Endodermal cell (in vitro differentiated cells): ENCODE measurements at places on chromosomes 4 and X.

DNA sequence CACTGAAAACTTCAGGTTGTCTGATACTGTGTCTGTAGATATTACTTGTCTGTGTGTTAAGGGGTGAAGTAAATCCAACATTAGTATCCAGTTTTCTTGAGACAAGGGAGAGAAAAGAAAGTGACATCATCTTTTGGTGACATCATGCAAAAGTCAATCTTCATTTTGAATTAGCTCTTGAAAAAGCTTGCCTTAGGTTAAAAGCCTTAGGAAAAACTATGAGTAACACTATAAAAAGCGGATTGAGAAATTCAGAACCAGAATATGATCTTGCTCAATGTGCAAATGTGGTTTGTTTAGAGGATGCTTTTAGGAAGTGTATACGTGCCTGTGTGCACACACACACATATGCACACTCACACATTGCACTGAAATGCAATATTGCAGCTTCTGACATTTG lies 345.8 kb upstream of the CASK start:
- no peaks in the 10 kb centered on the region for H3K4me1 ChIP-seq
- H3K27me3 ChIP-seq, result no peaks in the 10 kb centered on the region
- DNase-seq, result no peak
- no peak overlapping the region for H3K27ac ChIP-seq

GRCh38 chr4:48499551-48500066 lies 9.6 kb downstream of the ZAR1 start:
- H3K4me1 ChIP-seq, result no peaks in the 10 kb centered on the region
- H3K27ac ChIP-seq, result no peak overlapping the region
- no peak overlapping the region for H3K4me3 ChIP-seq
- no peak for DNase-seq
- peaks cover 51% of the 10 kb centered on the region for H3K36me3 ChIP-seq

DNA sequence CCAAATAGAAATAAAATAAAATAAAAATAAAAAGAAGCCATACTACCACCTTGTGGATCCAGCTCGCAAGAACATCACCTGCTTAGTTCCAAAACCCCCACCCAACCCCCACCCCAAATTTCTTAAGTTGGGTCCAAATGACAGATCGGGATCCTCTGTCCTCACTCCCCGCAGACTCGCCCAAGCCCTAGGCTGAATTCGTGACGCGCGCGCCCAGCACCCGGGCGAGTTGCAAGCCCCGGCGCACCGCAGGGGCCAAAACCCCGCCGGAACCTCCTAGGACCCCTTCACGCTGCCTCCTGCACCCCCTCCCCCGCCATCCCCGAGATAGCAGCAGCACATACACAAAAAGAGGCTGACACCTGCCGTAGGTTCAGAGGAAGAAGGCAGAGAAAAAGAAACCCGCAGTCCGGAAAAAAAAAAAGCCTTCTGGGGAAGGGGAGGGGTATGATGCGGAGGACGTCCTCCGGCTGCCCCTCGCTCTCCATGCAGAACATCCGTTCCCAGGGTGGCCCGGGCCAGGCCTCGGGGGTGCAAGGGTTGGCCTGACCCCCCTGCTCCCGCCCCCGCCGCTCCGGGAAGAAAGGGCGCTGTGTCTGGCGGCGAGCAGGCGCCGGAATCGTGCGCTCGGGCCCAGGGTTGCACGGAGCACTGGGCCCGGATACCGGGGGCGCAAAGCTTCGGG lies 2.6 kb downstream of the NLGN4X start:
- no peaks in the 10 kb centered on the region for H3K27me3 ChIP-seq
- DNase-seq, result peak; percentile 82
- peak overlapping the region; percentile 57 for H3K27ac ChIP-seq
- no peaks in the 10 kb centered on the region for H3K4me1 ChIP-seq
- H3K4me3 ChIP-seq, result peak overlapping the region; percentile 82
- no peaks in the 10 kb centered on the region for H3K36me3 ChIP-seq

DNA sequence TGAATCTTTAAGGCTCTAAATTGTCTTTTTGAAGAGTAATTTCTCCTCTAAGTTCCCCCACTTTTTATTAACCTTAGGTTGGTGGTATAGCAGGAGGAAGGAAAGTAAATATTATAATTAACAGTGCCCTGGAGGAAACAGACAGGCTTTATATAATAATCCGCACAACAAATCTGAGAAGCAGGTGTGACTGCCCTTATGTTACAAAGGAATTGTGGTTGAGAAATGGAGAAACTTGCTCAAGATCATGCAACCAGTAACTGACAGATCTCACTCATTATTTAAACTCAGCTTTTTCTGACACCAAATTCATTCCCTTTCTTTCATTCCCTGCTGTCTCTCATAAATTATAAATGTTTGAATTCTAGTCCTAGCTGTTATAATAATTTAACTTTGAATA lies 282.0 kb downstream of the PPP3CA start:
- H3K27me3 ChIP-seq, result no peaks in the 10 kb centered on the region
- H3K4me3 ChIP-seq, result no peak overlapping the region
- H3K4me1 ChIP-seq, result no peaks in the 10 kb centered on the region
- no peaks in the 10 kb centered on the region for H3K36me3 ChIP-seq

- peaks cover 8% of the 10 kb centered on the region for H3K4me1 ChIP-seq
- H3K27ac ChIP-seq, result no peak overlapping the region
- DNase-seq, result no peak
- H3K4me3 ChIP-seq, result no peak overlapping the region
- H3K27me3 ChIP-seq, result no peaks in the 10 kb centered on the region
Observed at GRCh38 chrX:51420610-51421009, 75.8 kb downstream of the NUDT11 start.

- peak overlapping the region; percentile 60 for H3K4me3 ChIP-seq
- DNase-seq, result no peak
- no peaks in the 10 kb centered on the region for H3K36me3 ChIP-seq
- H3K27ac ChIP-seq, result no peak overlapping the region
- no peaks in the 10 kb centered on the region for H3K27me3 ChIP-seq
- H3K4me1 ChIP-seq, result no peaks in the 10 kb centered on the region
Observed at GRCh38 chrX:38960137-38960536, 158.9 kb downstream of the MID1IP1 start.

- DNase-seq, result peak; percentile 24
- no peaks in the 10 kb centered on the region for H3K4me1 ChIP-seq
- H3K36me3 ChIP-seq, result no peaks in the 10 kb centered on the region
- peak overlapping the region; percentile 82 for H3K27ac ChIP-seq
- no peaks in the 10 kb centered on the region for H3K27me3 ChIP-seq
Observed at GRCh38 chr4:4820261-4820660, 39.2 kb upstream of the MSX1 start.

DNA sequence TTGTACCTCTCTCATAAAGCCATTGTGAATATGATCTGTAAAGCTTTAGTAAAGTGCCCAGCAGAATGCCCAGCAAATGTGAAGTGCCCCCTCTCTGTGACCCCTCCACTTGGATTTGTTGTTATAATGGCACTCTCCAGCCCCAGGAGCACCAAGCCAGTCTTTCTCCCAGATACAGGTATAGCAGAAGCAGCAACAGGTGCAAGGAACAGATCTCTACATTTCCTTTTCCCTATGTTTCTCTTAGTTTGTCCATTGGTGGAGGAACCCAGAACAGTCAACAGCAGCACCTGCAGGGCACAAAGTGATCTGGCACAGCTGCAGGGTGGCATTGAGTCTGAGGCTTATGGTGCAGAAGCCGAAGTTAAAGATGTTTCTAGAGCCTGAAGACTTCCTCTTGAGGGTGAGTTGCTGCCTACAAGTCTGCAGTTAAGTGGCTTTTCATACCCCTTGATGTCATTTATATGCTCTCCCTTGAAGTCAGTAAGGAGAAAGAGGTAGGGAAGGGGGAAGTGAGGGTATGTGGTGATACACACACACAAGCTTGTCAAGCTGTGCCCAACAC lies 16.1 kb upstream of the CXCL3 start:
- no peaks in the 10 kb centered on the region for H3K4me1 ChIP-seq
- H3K36me3 ChIP-seq, result no peaks in the 10 kb centered on the region
- no peaks in the 10 kb centered on the region for H3K27me3 ChIP-seq
- no peak for DNase-seq
- no peak overlapping the region for H3K4me3 ChIP-seq
- H3K27ac ChIP-seq, result no peak overlapping the region

GRCh38 chr4:144589512-144589911 lies 56.4 kb upstream of the HHIP start:
- no peaks in the 10 kb centered on the region for H3K36me3 ChIP-seq
- DNase-seq, result no peak
- H3K4me3 ChIP-seq, result no peak overlapping the region
- no peaks in the 10 kb centered on the region for H3K4me1 ChIP-seq
- H3K27ac ChIP-seq, result no peak overlapping the region

GRCh38 chr4:38866973-38867477 lies 581 bp upstream of the FAM114A1 start:
- H3K36me3 ChIP-seq, result peaks cover 12% of the 10 kb centered on the region
- no peak for DNase-seq
- no peaks in the 10 kb centered on the region for H3K27me3 ChIP-seq

DNA sequence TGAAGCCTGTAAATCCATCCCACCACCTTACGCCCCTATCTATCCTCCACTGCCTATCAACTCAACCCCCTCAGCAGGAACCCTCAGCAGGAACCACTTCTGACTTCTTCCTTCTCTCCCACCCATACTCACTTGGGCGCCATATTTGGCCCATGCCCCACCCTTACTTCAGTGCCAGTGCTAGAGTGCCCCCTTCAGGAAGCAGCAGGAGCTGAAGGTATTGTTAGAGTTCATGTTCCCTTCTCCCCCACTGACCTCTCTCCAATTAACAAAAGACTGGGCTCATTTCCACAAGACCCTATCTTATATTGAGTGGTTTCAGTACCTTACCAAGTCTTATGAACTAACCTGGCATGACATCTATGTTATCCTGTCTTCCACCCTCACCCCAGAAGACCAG lies 363.1 kb upstream of the SLIT2 start:
- no peaks in the 10 kb centered on the region for H3K27me3 ChIP-seq
- no peak overlapping the region for H3K27ac ChIP-seq
- H3K4me1 ChIP-seq, result no peaks in the 10 kb centered on the region
- H3K36me3 ChIP-seq, result no peaks in the 10 kb centered on the region
- DNase-seq, result no peak

GRCh38 chr4:27009539-27009938 lies 148.9 kb downstream of the STIM2 start:
- no peak overlapping the region for H3K4me3 ChIP-seq
- DNase-seq, result no peak
- H3K4me1 ChIP-seq, result no peaks in the 10 kb centered on the region
- no peaks in the 10 kb centered on the region for H3K27me3 ChIP-seq
- no peaks in the 10 kb centered on the region for H3K36me3 ChIP-seq

GRCh38 chr4:121233982-121234381 lies 69.9 kb upstream of the TNIP3 start:
- no peak overlapping the region for H3K27ac ChIP-seq
- H3K27me3 ChIP-seq, result no peaks in the 10 kb centered on the region
- DNase-seq, result no peak
- no peaks in the 10 kb centered on the region for H3K36me3 ChIP-seq

- no peak overlapping the region for H3K4me3 ChIP-seq
- no peak overlapping the region for H3K27ac ChIP-seq
- no peaks in the 10 kb centered on the region for H3K4me1 ChIP-seq
- no peak for DNase-seq
- no peaks in the 10 kb centered on the region for H3K27me3 ChIP-seq
Observed at GRCh38 chr4:87783781-87784180, 15.6 kb upstream of the IBSP start.

GRCh38 chr4:140298001-140298400 lies 75.4 kb upstream of the SCOC start:
- H3K36me3 ChIP-seq, result no peaks in the 10 kb centered on the region
- H3K27me3 ChIP-seq, result no peaks in the 10 kb centered on the region
- no peak overlapping the region for H3K27ac ChIP-seq
- no peaks in the 10 kb centered on the region for H3K4me1 ChIP-seq
- DNase-seq, result no peak

GRCh38 chrX:65685112-65685511 lies 17.7 kb downstream of the MSN start:
- DNase-seq, result no peak
- no peaks in the 10 kb centered on the region for H3K4me1 ChIP-seq

GRCh38 chr4:132827522-132827921 lies 321.6 kb upstream of the PCDH10 start:
- no peaks in the 10 kb centered on the region for H3K27me3 ChIP-seq
- H3K27ac ChIP-seq, result no peak overlapping the region
- no peak for DNase-seq
- H3K4me3 ChIP-seq, result no peak overlapping the region
- no peaks in the 10 kb centered on the region for H3K4me1 ChIP-seq
- no peaks in the 10 kb centered on the region for H3K36me3 ChIP-seq

GRCh38 chr4:113290666-113291065 lies 241.2 kb downstream of the ANK2 start:
- DNase-seq, result no peak
- H3K27ac ChIP-seq, result no peak overlapping the region
- no peak overlapping the region for H3K4me3 ChIP-seq
- peaks cover 13% of the 10 kb centered on the region for H3K4me1 ChIP-seq

DNA sequence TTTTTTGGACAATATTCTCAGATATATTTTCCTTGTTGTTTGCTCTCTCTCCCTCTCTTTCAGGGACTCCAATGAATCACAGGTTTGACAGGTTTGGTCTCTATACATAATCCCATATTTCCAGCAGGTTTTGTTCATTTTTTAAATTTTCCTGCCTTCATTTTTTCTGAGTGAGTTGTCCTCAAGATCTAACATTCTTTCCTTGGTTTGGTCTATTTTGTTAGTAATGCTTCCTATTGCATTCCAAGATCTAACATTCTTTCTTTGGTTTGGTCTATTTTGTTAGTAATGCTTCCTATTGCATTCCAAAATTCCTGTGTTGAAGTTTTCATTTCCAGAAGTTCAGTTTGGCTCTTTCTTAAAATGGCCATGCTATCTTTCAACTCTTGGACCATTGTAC lies 45.3 kb upstream of the ZMAT1 start:
- H3K4me1 ChIP-seq, result no peaks in the 10 kb centered on the region
- no peaks in the 10 kb centered on the region for H3K36me3 ChIP-seq
- H3K27ac ChIP-seq, result no peak overlapping the region

- DNase-seq, result no peak
- no peaks in the 10 kb centered on the region for H3K36me3 ChIP-seq
- H3K4me1 ChIP-seq, result no peaks in the 10 kb centered on the region
- H3K4me3 ChIP-seq, result no peak overlapping the region
- H3K27ac ChIP-seq, result no peak overlapping the region
Observed at GRCh38 chrX:57900975-57901374, 9.3 kb downstream of the ZXDA start.

DNA sequence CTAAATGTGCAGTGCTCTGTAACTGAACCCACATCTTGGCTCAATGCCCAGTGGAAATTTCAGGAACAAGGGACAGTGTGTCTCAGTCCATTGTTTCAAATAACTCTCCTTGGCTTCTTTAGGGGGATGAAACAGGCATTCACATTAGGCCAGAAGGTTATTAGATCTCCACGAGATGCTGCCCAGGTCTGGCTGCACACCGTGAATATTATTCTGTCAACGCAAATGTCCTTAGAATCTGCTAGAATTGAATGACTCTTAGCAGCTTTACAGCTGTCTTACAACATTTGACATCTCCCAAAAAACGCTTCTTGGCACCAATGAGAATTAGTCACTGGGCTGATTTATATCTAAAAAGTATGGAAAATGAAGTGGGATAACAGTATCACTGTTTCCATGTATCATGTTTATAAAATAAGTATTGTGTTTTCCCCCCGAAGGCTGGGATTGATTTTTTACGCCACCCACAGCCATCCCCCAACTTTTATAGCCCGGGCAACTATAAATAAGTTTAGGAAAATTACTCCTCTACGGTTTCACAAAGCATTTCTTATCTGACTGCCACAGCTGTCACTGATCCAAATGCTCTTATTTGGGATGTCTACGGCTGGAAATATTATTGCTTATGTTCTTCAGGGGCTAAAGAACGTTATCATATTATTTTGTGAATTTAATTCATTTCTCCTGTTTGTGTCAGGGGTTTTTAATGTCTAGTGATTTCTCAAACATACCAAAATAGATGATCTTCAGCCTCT lies 559.7 kb upstream of the FAT1 start:
- no peaks in the 10 kb centered on the region for H3K4me1 ChIP-seq
- H3K27me3 ChIP-seq, result no peaks in the 10 kb centered on the region
- no peak for DNase-seq
- no peak overlapping the region for H3K4me3 ChIP-seq
- no peaks in the 10 kb centered on the region for H3K36me3 ChIP-seq
